Head of caudate nucleus (tissue), 42 donors: ENCODE measurements at places on chromosomes 4 and X.

- DNase-seq: no peak
Measured at GRCh38 chr4:14452001-14452400, 550.3 kb upstream of the CPEB2 start.

GRCh38 chrX:41711021-41711667 is 12.8 kb upstream of the GPR82 start:
- no peak for DNase-seq

DNA sequence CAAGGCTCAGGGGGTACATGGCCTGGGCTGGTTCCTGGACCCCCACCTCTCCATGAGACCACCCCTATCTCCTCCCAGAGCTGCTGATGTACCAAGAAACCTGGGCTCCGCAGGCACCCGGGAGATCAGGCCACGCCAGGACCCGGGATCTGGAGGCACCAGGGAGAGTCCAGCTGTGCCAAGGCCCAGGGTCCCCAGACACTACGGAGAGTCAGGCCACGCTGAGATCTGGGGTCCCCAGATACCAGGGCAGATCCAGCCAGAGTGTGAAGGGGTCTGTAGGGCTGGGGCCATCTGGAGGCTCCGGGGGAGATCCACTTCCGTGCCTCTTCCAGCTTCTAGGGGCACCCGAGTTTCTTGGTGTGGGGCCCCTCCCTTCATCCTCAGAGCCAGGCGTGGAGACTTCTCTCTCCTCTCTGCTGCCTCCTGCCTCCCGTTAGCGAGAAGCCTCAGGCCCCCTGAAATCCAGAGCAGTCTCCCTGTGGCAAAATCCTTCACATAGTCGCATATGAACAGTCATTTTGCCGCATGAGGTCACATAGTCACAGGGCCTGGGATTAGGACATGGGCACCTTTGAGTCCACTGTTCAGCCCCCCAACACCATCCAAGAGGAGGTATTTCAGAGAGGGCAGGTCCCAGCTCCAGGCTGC is 9.7 kb downstream of the ABLIM2 start:
- DNase-seq: no peak

DNA sequence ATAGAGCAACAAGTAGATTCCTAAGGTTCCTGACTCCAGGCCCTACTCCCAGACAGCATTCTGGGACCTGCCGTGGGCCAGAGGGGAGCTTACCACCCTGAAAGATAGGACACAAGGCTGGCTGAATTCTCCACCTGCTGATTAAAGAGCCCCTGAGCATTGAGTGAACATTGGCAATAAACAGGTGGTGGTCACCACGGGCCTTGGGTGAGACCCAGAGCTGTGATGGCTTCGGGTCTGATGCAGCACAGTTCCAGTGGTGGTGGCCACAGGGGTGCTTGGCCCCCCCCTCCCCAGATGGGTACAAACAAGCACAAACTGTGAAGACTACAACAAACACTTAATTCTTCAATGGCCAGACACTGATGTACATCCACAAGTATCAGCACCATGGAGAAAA is 444.6 kb downstream of the GASK1B start:
- no peak for DNase-seq

DNA sequence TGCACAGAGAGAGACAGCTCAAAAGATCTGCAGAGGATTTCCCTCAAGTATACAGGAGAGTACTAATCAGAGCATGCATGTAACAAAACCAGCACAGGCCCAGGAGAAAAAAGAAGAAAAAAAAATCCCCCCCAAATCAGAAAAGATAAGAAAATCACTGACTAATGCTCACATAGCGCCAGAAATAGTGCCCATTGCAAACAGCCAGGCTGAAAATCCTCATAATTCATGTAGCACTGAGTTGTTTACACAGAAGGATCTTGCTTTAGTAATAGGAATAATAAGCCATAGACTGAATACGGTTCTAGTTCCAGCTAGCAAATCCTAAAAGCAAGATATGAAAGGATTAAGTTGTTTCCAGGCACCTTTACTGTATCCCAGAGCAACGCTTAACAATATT is 51.8 kb upstream of the MAGEC2 start:
- DNase-seq: no peak

DNA sequence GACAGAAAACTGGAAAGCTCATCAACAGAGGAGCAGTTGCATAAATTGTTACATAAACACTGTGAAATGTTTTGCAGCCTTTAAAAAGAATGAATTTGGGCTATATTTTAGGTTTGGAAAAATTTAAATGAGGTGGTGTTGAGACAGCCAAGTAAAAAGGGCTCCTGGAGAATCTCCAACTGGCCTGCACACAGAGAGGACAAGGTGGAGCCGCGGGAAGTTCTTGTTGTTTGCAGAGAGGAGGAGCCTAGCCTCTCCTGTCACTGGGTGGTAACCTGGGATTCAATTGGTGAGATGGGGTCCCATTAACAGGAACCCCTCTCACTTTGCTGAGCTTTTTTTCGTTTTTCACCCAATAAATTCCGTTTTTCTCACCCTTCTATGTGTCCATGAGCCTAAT is 13.4 kb downstream of the GIMD1 start:
- DNase-seq: no peak

- DNase-seq: no peak
Measured at GRCh38 chrX:10172877-10173276, 16.1 kb downstream of the CLCN4 start.

GRCh38 chrX:137926090-137926489 is 360.2 kb downstream of the ZIC3 start:
- DNase-seq: no peak
